Stimulated activated CD8-positive, alpha-beta memory T cell treated with anti-CD3 and anti-CD28 coated beads, Interleukin-2, amount 100 ng/mL, for 48 hours (primary cell): ENCODE measurements at places on chromosomes 2 and 18.

GRCh38 chr2:73177645-73178255, 24.6 kb upstream of the NOTO start:
- DNase-seq, result no peak

GRCh38 chr18:45920367-45920766, 46.8 kb downstream of the EPG5 start:
- no peak for DNase-seq

- DNase-seq, result no peak
Measured at GRCh38 chr18:39635966-39636365, 2070.4 kb upstream of the CELF4 start.

GRCh38 chr2:237553948-237554347, 12.4 kb upstream of the PRLH start:
- no peak for DNase-seq

GRCh38 chr2:85772019-85772745, 18.4 kb downstream of the ATOH8 start:
- no peak for DNase-seq

GRCh38 chr2:150282771-150283371, 204.6 kb downstream of the RND3 start:
- DNase-seq, result no peak

- no peak for DNase-seq
Measured at GRCh38 chr2:238803996-238804870, 43.7 kb upstream of the TWIST2 start.

DNA sequence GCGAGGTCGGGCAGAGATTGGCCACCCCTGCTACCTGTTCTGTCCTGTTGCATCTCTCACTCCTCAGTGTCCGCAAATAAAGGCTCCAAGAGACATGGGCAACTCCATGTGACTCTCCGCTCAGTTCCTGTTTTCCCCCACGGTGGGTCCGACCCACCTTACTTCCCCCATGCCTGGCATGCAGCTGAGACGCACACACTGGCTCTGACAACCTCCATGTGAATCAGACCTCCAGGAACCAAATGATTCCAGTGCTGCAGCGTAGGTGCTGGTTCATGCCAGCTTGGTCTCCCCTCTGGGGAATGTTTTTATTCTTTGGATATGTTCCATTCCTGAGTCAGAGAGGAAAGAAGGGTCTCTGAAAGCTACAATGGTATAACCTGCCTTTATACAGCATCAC, 221.5 kb downstream of the SH3RF3 start:
- no peak for DNase-seq

DNA sequence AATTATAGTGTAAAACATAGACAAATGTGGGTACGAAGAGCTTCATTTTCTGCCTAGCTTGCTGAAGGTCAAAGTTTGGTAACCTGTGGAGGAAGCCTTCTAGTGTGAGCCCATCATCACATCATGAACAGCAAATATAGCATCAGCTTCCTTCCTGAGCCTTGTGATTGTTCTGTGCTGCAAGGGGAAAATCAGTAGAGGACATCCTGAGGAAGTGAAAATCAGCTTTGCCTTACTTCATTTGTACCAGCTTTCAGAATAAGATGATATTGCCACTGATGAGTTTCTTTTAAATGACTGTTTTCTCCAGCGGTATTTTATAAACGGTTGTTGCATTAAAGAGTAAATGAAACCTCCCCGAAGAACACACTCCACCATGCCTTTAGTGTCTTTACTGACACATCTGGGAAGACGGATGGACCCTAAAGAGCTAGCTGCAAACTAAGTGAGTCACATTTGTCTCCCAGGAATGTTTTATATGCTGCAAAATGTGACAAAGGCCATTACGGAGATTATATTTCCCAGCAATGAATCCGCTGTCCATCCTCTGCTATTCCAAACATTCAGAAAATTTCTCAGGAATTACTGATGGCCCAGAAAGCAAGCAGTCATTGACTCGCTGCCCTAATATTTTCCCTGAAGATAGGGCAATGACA, 1272.8 kb downstream of the SUCLG1 start:
- DNase-seq, result no peak

- no peak for DNase-seq
Measured at GRCh38 chr2:120305296-120305695, 40.6 kb upstream of the INHBB start.

- no peak for DNase-seq
Measured at GRCh38 chr2:3535794-3536681, 16.7 kb upstream of the ADI1 start.

- DNase-seq, result no peak
Measured at GRCh38 chr2:60483401-60483800, 70.1 kb downstream of the BCL11A start.

- no peak for DNase-seq
Measured at GRCh38 chr2:134773759-134774742, 55.3 kb upstream of the TMEM163 start.

DNA sequence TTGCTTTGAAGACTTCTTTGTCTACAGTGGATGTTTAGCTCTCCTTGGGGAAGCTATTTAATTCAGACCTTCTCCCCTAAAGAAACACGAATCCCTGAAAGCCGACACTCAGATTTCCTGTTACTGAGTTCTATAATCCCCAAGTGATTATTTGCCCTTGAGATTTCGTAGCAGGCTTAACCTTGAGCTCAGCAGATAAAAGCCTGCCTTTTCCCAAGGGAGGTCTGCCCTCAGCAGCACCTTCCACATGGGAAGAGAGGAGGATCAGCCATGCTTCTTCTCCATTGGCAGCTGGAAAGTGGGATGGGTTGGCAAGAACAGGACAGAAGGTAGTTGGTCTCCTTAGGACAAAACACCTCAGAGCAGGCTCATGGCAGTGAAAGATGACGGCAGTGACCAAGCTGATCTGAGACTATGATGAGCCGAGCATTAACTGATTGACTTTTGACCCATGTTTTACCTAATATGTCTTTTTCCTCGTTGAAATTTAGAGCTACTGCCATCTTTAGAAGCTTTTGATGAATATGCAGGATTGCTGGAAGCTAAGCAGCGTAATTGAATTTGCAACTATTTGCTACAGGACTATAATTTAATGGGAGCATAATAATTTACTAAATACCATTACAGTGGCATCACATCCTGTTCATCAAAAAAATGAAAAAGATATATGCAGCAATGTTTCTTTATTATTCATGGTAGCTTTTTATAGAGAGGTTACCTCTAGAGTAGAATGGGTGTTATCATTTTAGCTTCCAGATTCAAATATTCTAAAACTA, 511.1 kb upstream of the ID2 start:
- DNase-seq, result no peak

GRCh38 chr2:101293544-101293943, 15.0 kb downstream of the RNF149 start:
- DNase-seq, result no peak

- DNase-seq, result no peak
Measured at GRCh38 chr2:147378403-147378802, 466.4 kb upstream of the ACVR2A start.

DNA sequence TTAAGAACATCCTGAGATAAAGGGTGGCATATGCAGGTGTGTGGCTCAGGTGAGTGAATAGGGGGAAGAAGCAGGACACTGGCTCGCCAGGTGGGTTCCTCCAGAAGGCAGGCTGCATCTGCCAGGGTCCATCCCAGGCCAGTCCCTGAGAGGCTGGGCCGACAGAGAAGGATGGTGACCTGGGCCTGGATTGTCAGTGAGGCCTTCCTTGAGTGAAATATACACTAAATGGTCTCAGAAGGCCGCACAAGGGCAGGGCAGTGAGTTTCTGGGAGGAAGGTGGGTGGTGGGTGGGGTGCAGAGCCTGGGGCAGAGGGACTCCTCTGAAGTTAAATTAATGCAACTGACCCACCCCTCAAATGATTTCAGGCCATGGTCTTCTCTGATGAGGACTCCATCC, 182.1 kb downstream of the ANKRD30B start:
- DNase-seq, result no peak

DNA sequence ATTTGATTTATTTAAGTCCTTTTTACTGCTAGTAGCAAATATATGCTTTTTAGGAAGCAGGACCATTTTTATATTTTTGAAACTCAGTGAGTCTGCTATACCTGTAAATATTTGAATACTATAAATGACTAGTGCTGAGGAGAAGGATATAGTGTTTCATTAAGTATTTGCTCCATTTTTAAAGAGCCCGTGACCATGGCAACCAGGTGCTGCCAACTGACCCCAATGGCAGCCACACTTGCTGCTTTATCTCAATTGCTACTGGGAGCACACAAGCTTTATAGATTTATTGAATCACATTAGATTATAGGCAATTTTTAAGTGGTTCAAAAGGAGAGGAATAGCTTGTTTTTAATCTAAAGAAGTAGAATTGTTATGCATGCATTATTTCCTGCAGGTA, 142.0 kb downstream of the SCG2 start:
- no peak for DNase-seq

DNA sequence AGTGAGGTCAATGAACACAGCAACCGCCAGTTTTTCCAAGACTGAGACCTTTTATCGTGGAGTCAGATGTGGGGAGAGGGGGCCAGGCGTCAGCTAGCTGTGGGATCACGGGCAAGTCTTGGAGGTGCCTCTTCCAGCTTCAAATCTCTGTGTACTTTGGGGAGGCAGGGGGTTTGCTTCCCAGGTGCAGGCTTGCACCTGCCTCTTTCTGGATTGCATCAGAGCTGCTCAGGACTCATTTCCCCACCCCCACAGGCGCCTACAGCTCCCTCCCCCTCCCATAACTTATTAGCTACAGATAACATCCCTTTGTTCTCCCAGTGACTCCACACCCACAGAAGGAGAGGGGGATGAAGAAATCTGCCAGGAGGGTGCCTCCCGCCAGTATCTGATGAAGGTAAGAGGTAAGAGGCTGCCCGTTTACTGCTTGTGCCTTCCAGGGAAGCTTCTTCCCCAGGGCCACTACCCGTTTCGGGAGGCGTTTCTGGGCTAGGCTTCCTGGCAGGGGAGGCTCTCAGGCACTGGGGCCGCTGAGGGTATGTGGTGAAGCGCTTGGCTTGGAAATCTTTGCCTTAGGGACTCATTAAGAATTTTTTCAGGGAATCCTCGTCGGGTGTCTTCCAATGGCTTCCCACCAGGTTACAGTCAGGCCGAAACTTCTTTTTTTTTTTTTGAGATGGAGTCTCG, 18.8 kb upstream of the MRPL33 start:
- no peak for DNase-seq

GRCh38 chr18:39166776-39167175, 1601.2 kb upstream of the CELF4 start:
- DNase-seq, result no peak

DNA sequence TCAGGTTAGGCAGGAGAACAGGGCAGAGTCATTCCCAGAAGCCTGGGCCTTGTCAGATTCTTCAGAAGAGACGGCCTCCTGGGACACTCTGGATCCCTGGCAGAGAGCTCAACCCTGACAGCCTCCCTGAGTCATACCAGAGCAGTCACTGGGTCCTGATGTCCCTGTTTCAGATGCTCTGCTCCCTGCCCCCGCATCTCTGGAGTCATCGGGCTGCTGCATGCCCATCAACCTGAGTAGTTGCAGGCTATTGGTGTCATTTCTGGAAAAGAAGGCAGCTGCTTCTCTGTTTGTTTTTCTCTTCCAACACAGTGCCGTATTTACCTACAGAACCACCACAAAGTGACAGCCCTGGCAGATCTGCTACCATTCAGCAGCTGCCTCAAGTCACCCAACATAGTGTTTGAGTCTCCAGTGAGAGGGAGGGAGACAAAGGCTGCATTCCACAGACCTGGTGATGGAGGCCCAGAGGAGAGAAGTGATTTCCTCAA, 145.1 kb downstream of the B3GNT2 start:
- DNase-seq, result no peak

- DNase-seq, result no peak
Measured at GRCh38 chr2:172013396-172013795, 13.6 kb downstream of the METAP1D start.

DNA sequence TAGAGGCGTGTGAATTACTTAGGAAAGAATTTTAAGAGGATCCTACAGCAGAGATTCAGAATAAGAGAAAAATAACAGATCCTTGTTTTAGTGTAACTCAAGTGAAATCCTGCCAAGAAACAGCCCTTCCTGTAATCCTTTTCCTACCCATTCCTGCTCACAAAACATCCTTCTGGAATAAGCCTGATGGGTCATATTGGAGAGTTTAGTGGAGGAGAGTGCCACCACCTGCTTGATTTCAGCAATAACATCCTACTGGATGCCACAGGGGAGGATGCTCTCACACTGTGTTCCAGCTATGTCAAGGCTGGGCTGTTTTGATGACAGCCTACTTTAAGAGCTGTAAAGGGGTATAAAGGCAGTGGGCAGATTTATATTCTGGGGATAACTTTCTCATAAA, 54.8 kb upstream of the CCDC178 start:
- DNase-seq, result no peak

DNA sequence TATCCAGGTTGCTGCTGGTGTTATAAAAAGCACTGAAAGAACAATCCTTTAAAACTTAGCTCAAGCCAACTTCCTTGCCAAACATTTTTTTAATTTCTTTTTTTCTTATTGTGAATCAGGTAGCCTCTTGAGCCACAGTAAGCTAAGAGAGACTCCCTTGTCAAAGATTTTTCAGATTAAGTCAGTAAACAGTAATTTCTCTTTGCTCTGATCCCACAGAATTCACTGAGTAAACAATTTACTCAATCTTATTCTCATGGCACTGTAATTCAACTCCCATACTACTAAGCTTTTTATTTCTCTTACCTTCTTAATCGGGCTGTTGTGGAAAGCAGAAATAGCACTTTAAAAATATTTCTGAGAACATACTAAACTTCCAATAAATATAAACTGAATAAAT, 82.7 kb downstream of the C2orf74 start:
- no peak for DNase-seq
